NCI-H1436 (cell line): ENCODE measurements at places on chromosomes 4 and X.

DNA sequence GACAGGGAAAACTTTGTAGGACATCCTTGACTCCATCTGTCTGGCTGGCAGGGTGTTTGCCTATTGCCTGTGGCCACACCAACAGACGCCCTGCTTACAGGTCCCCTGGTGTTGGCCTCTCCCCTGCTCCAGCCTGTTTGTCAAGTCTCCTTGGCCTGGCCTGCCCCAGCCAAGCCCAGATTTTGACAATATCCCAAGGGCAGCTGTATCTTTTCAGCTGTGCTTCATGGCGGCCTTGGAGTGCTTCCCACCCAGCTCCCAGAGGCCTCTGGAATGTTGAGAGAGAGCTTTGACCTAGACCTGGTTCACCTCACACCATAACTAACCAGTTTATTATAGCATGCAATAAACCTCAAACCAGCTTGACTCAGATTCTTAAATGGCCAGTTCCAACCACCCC is 204.0 kb upstream of the NHS start:
- DNase-seq, result no peak

- no peak for DNase-seq
These were observed 56.6 kb downstream of the TMEM131L start for GRCh38 chr4:153522802-153523094.

DNA sequence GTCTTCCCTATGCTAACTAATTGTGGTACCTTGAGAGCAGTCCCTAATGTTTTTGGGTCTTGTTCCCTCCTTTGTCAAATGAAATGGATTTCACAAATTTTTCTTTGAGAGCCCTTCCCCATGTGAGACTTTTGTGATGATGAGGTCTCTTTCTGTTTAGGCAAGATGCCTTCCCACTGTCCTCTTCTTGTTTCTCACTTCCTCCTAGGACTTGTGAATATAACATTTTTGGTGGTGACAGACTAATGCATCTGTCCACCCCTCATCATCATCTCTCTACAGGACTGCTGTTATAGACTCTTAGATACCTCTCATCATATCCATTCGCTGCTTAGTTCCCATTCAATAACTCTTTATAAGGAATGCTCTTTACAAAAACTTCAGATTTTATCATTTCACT is 8.7 kb upstream of the ANK2 start:
- DNase-seq, result no peak

- no peak for DNase-seq
These were observed 44.5 kb downstream of the SCFD2 start for GRCh38 chr4:53321151-53321983.

DNA sequence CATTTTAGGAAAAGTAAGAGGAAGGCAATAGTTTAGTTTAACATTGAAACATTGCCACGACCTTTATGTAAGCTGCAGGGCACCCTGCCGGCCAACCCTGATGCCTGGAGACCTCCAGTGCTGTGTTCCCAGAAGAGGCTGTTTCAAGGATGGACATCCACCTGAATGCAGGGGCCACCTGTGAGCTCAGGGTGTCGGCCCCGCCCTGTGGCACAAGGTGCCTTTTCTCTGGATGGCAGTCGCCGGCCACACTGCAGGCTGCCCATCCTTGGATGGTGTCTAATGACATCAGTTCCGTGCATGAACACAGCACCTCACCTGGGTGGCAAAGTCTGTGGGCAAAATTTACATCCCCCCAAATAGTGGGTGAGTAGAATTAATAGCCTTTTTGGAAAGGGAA is 180.0 kb downstream of the AFAP1 start:
- DNase-seq, result no peak

DNA sequence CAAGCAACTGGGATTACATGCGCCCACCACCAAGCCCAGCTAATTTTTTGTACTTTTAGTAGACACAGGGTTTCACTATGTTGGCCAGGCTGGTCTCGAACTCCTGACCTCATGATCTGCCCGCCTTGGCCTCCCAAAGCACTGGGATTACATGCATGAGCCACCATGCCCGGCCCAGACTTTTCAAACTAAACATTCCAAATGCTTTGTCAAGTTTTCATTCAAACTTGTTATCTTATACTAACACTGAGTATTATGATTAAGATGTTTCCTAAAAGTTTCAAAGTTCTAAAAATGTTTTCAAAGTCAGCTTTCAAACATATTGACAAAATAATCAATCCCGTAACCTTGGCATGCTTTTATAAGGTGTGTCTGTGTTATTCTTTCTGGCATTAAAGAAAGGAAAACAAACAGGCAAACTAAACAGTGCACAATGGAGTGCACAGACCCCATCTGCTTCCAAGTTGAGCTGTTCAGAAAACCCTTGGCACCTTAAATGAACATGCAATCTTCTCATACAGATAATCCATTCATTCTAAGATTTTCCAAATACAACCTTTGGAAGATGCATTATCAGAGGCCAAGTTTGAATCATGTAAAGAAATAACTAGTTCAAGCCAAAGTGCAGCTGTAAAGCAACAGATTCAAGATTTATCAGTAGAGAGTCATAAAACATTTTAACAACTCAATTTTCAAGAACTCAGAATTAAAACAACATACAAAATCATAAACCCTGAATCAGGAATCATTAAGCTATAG is 49.1 kb downstream of the ABCG2 start:
- no peak for DNase-seq

GRCh38 chr4:151114338-151114737 is 14.9 kb downstream of the RPS3A start:
- no peak for DNase-seq

- no peak for DNase-seq
These were observed 230.0 kb upstream of the GPC4 start for GRCh38 chrX:133645256-133645655.

DNA sequence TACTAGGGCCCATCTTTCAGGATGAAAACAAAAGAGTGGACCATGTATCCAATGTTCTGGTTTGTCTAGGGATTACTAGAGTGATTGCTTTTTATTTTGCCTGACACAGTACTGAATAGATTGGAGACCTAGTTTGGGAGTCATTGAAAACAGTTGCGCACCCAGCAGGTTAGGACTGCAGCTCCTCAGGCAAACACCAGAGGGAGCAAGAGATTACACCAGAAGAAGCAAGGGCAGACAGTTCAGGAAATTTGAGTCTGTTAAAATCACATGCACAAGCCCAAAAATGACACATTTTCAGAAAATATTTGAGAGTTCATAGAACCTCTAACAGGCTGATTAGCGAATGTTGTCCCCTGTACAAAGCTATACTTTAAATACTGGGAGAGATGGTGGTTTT is 55.6 kb downstream of the CYLC1 start:
- peak; percentile 9 for DNase-seq

DNA sequence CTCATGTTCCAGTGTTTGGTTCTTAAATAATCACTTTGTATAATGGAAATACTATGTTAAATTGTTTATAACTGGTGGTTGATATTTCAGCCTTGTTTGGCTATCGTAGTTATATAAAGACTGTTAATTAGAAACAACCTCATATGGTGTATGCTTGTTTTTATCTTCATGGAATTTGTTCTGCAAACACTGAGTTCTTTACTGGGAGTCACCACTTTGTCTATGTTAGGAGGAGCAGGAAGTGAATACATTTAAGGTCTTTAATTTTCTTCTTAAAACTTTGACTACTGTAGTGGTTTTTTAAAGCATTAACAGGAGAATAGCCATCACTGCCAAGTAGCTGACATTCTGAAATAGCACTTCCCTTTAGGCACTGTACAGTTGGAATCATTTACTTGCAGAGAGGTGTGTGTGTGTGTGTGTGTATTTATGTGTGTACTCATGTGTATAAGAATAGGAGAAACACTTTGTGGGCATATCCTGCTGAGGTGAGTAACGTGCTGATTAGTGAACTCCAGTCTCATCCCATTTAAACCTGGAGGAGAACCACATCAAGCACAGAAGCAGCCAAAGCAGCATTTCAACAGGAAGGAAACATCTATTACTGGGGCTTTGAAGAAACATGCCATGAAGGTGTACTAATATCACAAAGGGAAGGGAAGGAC is 37.8 kb downstream of the TET2 start:
- DNase-seq, result no peak

DNA sequence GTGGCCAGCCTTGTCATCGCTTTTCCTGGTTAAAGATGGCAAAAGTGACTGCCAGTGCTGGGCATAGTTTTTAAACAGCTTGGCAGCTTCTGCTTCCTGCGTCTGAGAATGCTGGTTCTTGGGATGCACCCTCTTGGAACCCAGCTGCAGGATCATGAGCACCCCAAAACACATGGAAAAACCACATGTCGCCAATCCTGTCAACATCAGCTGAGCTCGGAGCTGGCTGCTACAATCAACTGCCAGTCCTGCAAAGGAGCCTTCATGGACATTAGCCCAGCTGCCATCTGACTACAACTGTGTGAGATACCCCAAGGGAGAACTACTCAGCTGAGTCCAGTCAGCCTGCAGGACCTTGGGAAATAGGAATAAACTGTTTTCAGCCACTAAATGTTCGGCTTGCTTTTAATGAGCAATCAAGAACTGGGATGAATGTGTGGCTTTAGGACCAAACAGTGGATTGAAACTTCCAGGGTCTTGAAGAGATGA is 31.0 kb downstream of the OSTC start:
- no peak for DNase-seq

DNA sequence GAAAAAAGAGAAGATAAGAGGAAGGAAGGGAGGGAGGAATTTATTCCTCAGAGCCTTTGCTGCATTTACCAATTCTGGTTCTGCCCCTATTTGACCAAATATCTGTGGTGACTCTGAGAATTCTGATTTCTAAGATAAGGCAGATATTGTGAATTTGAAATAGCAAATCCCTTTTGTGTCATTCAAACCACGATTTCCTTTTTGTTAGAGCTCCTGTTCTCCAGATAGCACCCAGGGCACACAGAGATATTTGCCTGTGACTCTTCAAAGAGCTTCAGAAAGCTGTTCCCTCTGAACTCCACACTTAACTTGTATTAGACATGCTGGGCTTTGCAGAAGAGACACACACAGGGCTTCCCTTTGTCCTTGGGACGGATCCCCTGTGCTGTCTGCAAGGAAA is 272.2 kb downstream of the DHRSX start:
- no peak for DNase-seq

DNA sequence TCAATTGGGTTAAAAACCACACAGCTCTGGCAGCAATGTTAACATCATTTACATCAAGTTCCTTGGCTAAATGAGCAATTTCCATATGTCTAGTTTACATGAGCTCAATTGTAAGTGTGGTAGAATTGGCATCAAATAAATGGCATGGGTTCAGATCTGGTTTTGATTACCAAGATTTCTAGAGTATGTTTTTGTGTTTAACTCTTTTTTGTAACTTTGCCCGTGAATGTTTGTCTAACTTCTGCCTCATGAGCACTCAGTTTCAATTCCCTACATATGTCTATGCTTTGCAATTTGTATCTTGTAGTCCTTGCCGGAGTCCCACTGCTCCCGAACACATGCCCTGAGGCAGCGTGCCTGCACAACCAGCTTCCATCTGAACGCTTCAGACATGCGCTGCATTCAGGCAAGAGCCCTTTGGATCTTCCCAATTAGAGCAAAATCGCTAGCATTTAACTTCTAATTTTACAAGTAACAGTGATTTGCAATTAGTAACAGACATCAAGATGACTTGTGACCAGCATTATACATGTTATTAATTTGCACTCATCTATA is 644.4 kb downstream of the TRIML1 start:
- DNase-seq, result no peak

DNA sequence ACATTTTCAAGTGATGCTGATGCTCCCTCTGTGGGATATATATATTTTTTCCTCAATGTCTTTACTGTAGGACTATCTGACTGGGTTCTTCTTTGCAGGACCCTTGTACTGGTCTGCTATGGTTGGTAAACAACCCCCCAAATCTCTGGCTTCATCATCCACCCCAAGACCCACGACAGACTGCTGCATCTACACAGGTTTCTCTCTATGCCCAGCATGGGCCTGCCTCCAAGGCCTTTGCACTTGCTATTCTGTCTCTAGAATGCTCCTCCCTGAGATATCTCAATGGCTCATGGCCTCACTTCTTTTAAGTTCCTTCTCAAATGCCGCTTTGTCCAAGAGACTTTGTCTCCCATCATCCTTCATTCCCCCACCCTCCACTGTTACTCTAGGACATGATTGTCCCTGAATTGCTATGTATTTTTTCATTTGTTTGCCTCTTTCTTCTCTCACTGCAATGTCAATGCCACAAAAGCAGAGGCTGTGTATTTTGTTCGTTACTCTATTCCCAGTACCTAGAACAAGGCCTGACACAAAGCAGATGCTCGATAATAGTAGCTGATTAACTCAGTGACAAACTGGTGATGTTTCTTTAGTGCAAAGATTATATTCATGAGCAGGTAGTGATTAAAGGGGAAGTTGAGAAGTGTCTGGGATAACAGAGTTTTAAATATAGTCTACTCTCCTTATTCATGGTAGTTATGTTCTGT is 6.6 kb downstream of the EVC start:
- DNase-seq, result no peak

GRCh38 chr4:100317032-100317864 is 127.0 kb upstream of the DDIT4L start:
- no peak for DNase-seq

GRCh38 chrX:13198762-13199064 is 121.1 kb downstream of the ATXN3L start:
- DNase-seq, result no peak

DNA sequence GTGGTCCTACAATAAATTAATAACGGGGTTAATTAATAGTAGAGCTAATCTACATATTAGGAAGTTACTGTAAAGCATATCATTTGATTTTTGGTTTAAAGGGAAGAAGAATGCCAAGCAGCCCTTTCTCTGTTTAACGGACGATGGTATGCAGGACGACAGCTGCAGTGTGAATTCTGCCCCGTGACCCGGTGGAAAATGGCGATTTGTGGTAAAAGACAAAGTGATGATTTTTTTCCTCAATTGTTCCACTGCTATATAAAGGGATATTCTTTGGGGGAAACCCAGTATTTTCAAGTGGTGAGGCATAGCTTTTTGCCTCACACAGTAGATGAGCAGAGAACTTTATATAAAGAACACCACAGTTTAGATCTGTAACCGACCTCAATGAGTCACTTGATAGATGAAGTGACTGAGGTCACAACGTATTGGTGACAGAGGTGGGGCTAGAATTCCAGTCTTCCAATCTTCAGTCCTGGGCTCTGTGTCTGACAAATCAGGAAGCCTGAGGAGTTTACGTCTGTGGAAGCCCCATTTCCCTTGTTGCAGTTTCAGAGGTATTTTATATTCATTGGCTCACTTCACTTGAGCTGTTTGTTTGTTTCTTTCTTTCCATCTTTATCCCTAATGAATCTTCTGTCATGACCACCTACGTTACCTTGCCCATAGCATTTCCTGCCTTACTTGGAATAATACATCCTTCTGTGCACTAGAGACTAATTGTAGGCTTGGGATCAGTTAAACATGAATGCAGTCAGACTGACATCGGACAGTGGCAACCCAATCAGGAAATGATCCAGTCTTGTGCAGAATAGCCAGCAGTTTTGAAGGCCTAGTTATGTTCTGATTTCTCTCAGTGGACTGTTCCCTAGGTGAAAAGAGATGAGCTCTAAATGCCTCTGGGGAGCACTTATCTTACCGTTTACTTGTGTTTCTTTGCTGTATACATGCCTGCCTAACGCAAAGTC is 30.1 kb downstream of the ZRSR2 start:
- no peak for DNase-seq

DNA sequence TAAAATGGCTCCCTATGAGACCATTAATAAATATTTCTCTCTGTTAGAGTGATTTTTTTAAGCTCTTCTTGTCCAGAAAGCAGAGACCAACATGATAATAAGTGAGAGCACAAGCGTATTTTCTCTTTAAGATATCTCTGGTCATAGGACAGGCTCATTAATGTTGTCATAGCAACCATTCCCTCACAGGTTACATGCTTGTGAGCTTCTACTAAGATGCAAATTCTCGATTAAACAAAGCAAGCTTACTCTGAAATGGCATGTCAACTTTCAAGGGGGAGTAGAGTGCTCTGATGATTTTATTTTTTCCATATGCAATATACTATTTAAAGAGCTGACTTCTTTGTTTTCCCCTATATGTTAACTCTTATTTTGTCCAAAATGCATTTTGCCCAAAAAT is 487.2 kb upstream of the LCORL start:
- DNase-seq, result no peak
